ENCODE measurements at places on chromosomes 16 and 17.

GRCh38 chr16:46673320-46674013 lies 15.5 kb downstream of the VPS35 start:
- DNase-seq: no peak

DNA sequence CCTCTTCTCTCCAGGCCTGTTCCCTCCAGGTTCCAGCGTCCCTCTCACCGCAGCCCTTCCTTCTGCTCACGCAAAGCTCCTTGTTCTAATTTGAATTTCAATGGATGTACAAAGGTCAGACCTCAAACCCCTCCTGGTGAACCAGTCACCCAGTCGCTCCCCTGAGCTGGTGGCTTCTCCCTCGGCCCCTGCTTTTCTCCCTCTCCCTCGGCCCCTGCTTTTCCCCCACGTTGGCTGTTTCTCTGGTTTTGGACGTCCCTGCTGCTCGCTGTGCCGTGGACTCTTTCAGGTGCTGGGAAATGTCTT lies 8.6 kb upstream of the MSLN start:
- no peak for DNase-seq

DNA sequence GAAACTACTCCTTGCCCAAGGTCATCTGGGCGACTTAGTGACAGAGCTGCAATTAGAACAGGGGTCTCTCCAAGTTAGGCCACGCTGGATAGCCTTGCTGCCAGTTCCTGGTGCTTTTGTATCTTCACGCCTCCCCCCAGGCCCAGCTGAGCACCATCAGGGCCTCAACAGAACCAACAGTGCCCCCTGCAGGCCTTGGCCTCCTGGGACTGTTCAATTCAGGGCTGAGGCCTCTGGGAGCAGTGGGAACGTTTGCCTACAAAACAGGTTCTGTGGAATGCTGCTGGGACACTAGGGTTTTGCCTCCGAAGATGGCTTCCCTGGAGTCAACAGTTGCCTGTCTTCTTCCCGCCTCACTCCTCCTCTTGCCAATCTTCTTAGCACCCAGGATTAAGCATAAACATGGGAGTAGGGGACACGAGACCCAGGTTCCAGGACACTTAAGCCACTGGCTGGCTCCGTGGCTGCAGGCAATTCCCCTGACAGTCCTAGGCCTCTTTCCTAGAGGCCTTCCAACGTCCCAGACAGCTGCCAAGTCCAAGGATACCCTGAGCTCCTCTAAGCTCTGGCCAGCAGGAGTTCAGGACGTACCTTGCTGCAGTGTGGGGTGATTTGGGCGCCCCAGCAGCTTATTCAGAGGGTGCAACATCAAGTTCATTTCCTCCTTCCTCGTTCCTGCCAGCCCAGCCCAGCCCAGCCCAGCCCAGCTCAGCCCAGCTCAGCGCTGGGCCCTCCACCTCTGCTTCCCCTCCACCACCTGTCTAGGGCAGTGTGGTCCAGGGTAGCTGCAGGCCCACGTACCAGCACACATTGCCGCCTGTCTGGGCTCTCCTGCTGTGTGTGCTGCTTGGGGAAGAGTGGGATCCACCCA lies 246.6 kb upstream of the RPL38 start:
- no peak for DNase-seq

- DNase-seq: no peak
Measured at GRCh38 chr16:83721676-83722075, 86.1 kb upstream of the HSBP1 start.

- peak; percentile 79 for DNase-seq
Measured at GRCh38 chr17:31487648-31488263, 96.3 kb downstream of the RAB11FIP4 start.

- no peak for DNase-seq
Measured at GRCh38 chr17:50690887-50691549, 16.7 kb downstream of the ANKRD40 start.

DNA sequence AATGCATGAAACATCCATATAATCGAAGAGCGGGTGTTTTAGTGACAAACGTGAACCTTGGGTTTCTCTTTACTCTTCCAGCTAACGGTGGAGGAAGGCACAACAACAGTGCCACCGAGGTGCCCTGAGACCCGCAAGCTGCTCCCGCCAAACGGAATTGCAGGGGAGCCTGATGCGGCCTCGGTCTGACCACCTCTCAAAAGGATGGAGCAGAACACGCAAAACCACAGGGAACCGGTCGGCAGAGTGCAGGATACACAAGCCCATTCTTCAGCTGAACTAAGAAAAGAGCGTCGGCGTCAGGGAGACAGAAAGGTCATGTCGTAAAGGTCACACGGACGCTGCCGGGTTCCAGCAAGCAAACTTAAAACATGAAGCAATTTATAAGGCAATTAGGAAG lies 109.5 kb upstream of the ZNF750 start:
- no peak for DNase-seq

DNA sequence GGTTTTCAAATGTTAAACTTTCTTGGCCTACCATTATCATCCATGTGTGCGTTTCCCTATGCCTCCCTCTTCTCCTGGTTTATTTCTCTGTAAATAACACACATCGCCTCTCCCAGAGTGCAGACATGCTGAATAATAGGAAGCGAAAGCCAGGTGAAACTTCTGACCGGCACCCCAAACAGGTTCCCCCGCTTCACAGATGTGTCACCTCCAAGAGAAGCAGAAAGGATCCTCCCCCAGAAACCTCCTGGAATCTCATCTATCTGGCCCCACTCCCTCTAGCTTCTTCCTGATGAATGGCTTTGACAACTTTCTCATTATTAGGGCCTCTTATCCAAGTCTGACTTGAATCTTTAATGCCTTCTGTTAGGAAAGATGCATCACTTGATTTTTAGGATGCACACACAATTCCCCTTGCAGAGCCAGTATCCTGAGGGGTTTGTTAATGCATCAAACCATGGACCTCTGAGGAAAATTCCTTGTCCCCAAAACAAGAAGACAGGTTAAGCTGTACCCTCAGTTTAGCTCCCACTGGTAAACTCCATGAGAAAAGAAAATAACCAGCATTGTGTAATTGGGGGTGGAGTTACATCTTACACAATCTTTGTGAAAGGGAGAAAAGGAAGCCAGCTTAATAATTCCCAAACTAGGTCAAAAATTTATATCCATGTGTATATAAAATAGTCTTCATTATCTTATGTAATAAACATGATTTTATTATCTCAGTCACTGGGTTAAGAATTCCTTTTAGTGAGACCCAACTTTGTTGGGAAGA lies 20.1 kb upstream of the HYDIN start:
- no peak for DNase-seq

GRCh38 chr17:44315760-44316731 lies 7.6 kb downstream of the RUNDC3A start:
- no peak for DNase-seq

DNA sequence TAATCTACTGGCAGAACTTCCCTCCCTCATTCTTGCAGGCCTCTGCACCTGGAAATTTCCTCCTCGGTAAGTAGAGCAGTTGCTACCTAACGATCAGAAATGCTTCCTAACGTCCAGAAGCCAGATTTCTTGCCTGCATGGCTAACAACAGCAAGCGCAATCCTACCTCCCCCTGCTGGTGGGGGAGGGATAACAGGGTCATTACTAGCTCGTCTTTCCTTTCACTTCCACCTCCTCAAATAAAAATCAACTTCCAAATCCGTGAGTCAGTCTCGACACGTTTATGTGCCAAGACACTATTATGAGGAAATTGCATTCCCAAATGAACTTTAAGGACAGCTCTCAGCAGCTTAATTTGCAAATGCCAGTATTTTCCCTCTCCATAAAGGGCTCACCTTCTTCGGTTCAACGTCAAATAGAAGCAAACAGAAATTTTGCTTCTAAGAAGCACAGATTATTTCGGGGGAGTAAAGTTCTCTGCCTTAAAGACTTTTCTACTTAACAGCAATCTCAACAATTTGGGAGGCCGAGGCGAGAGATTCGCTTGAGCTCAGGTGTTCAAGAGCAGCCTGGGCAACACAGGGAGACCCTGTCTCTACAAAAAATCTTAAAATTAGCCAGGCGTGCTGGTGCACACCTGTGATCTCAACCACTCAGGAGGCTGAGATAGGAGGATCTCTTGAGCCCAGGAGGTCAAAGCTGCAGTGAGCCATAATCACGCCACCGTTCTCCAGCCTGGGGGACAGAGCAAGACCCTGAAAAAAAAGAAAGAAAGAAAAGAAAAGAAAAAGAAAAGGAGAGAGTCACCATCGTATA lies 188.6 kb upstream of the PSMD7 start:
- no peak for DNase-seq

DNA sequence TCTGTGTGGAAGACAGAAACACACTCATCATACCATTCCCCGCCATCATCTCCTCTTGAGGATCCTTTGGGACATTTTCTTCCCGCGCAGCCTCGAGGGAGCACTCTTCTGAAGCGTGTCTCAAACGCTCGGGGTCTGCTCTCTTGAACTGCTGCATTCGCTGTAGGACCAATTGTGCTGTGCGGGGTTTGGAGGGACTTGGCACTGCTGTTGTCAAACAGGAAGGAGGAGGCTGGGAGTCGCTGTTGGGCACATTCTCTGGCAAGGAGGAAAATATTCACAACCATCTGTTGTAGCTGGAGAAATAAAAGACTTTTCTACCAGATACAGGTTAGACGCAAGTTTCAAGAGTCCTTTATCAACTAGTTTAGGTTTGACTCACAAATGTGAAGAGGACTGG lies 5.0 kb downstream of the SLX4 start:
- DNase-seq: no peak

DNA sequence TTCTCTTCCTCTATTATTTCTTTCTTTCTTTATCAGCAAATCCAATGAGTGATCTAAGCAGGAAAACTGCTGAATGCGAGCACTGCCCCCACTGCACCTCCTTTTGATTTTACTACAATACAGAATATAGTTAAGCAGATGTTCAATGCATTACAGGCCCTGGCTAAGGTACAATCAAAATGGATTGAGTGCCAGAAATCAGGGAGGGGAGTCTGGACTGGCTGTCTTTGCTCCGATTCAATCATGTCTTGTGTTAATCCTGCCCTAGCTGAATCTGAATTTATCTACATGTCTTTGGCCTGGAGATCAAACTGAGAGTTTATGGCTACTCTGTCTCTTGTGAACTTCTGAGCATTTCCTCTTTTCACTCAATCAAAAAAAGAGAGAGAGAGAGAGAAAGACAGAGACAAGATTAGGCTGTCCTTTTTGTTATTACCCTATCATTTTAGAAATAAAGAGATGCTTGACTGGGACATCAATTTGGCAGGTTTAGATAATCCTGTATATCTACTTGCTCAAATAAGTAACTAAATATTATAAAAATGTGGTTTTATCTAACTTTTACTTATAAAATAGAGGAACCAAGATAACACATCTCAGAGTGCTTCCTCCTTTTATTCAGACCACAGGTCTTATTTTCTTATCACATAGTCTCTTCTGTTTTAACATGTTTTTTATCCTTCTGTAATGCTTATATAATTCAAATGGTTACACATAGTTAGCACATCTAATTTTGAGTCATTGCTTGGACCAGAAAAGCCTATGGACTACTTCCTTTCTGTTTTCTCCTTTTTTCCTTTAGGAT lies 656.2 kb downstream of the KCNJ2 start:
- DNase-seq: no peak

DNA sequence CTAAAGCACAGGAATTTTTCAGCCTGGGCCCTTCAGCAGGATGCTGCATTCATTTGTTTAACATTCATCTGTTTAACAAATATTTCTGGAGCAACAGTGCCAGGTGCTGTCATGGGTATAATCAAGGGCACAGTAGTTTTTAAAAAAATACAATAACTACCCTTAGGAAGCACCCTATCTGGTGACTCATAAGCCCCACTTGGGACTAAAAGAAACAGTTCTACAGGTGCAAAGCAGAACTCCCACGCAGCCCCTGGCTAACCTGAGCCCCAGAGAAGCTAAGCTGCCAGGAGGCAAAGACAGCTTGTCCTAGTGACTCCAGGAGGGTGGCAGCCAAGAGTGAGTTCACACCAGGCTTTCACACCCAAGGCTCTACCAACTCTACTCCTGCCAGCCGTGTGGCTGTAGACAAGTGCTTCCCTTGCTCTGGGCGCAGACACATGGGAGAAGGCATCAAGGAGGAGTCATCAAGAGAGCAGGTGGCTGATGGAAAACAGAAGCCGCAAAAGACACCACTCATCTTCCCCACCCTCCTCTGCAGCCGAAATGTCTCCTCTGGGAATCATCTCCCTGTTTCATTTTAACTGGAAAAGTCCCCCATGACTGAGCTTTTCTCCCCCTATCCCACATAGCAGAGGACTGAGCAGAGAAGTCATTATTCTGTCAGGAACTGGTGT lies 14.4 kb downstream of the CUEDC1 start:
- no peak for DNase-seq

DNA sequence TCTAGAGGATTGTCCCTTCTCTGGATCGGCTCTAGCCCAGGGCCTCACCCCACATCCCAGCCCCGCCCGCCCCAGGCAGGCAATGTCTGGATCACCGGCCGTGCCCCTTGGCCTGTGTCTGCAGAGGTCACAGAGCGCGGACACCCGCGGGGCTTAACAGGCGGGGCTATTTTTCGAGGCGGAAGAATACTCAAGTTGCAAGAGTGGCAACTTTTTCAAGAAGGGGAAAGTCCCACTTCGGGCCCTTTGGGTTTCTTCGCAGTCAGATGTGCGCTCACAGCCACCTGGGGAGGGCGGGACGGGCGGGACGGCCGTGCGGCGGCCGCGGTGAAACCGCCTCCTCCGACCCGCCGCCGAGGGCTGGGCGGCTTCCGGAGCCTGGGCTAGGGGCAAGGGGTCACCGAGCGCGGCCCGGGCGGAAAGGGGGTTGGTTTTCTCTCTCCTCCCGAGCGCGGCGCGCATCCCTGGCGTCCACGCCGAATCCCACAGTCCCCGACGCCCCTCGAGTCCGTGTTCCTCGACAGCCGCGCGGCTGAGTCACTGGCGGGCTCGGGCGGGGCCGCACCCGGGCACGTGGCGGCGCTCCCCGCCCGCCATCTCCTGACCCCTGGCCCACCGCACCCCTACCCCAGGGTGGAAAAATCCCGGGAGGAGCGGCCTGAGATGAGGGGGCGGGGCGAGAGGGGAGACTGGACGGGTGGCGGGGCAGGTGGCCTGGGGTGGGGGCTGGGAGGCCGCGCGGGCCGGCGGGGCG lies 1.2 kb upstream of the PFN1 start:
- DNase-seq: peak; percentile 61

DNA sequence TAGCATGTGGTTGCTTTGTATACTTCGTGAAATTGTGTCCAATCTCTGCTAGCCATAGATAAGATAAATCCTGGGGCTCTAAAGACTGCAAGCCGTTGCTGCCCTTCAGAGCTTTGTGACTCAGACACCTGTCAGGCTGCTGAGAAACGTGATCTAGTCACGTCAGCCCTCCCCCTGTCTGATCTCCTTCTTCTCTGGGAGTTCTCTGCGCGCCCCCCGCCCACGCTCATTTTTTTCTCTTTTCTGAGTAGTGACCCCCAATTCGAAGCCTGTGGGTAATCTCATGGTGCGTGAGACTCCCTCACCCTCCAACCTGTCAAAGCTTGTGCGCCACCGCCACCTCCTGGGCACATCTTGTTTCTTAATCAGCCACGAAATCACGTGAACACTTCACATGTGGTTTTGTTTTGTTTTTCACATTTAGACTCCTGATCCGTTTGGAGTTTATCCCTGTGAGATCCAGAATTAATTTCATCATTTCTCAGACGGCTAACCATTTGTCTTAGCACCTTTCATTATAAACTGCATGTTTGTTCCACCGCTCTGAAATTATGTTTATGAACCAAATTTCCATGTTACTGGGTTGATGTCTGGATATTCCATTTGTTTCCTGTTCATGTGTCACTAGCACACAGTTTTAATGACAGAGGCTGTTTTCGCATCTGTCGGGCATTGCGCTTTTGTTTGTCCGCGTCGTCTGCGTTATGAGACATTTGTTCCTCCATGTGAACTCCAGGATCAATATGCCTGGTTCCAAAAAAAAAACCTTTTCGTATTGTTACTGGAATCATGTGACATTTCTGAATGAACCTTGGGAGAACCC lies 977 bp upstream of the ZNF778 start:
- DNase-seq: peak; percentile 82
